Prostate gland (tissue), 2 donors: ENCODE measurements at places on chromosomes 16 and 17. TPM values are rescaled to one million over a fixed set of nuclear protein-coding genes. Genes with fewer than 3 reads are reported as not detected.

Gene C17orf100
- 3.5 TPM for total RNA-seq

DNA sequence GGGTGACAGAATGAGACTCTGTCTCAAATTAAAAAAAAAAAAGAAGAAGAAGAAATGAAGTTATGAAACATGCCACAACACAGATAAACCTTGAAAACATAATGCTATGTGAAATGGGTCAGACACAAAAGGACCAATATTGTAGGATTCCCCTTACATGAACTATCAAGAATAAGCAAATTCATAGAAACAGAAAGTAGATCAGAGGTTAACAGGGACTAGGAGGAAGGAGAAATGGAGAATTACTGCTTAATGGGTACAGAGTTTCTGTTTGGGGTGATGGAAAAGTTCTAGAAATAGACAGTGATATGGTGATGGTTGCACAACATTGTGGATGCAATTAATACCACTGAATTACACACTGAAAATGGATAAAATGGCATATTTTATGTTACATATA is 16.3 kb downstream of the RANBP10 start:
- no peak overlapping the region for H3K27ac ChIP-seq
- no peaks in the 10 kb centered on the region for H3K4me1 ChIP-seq
- no peak overlapping the region for H3K4me3 ChIP-seq

DNA sequence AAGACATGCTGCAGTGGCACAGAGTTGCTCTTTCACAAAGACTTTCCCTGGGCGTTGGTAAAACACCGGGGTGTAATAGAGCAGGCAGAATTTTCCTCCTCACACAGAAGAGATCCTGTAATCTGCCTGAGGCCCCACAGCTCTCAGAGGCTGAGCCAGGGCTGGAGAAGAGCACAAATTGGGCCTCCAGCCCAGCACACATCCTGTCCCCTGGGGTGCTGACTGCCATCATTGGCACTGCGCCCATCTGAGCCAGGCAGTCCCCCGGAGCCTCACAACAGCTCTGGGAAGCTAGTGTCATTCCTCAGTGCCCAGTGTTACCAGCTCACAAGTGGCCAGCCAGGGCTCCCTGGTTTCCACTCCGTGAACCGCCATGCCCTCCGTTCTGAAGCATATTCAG is 119.4 kb downstream of the SOCS1 start:
- H3K36me3 ChIP-seq, result peaks cover 2% of the 10 kb centered on the region
- no peak overlapping the region for H3K4me3 ChIP-seq
- no peaks in the 10 kb centered on the region for H3K27me3 ChIP-seq
- DNase-seq, result no peak
- no peaks in the 10 kb centered on the region for H3K4me1 ChIP-seq

- H3K27ac ChIP-seq, result peak overlapping the region; percentile 75
- H3K4me1 ChIP-seq, result peaks cover 7% of the 10 kb centered on the region
- H3K36me3 ChIP-seq, result no peaks in the 10 kb centered on the region
- no peak for DNase-seq
These were observed 24.8 kb upstream of the MPRIP start for GRCh38 chr17:17017343-17018014.

GRCh38 chr16:74606521-74607309 is at the start of gene GLG1:
Gene GLG1 (minus strand): TSS chr16:74607114. CDS start chr16:74607094, 20 bp downstream.
- H3K36me3 ChIP-seq, result no peaks in the 10 kb centered on the region
- H3K4me1 ChIP-seq, result peaks cover 5% of the 10 kb centered on the region
- peak; percentile 90 for DNase-seq
- peak within 1 kb of the TSS; percentile 88 for H3K4me3 ChIP-seq

DNA sequence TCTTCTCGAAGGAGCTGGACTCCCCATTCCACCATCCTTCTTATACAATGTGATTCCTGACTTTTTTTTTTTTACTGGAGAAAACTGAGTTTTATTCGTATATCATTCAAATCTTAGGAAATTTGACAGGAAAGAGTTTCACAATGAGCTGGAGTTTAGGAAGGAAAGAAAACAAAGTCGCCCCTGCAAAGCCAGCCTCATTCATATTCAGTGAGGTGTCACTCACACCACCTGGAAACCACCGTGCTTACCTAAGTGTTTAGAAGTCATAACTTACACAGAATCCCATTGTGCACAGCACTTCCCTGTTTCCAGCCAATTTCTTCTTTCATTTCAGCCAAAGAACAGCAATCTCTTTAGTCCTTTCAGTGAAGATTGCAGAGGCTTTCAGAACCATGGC is 90.3 kb upstream of the CHMP6 start:
- no peaks in the 10 kb centered on the region for H3K4me1 ChIP-seq
- no peaks in the 10 kb centered on the region for H3K27me3 ChIP-seq
- no peaks in the 10 kb centered on the region for H3K36me3 ChIP-seq
- H3K27ac ChIP-seq, result peak overlapping the region; percentile 15
- no peak overlapping the region for H3K4me3 ChIP-seq
- DNase-seq, result no peak

Gene PIGQ
- 85.8 TPM for total RNA-seq

GRCh38 chr17:69975808-69976207 is 99.2 kb upstream of the KCNJ16 start:
- H3K4me1 ChIP-seq, result no peaks in the 10 kb centered on the region
- no peaks in the 10 kb centered on the region for H3K36me3 ChIP-seq
- H3K27ac ChIP-seq, result no peak overlapping the region
- H3K4me3 ChIP-seq, result no peak overlapping the region

Gene TMEM238L
- 12.0 TPM for total RNA-seq

Gene CDH13
- total RNA-seq, result 23.0 TPM

- no peak overlapping the region for H3K4me3 ChIP-seq
- no peak for DNase-seq
- H3K27ac ChIP-seq, result no peak overlapping the region
- no peaks in the 10 kb centered on the region for H3K4me1 ChIP-seq
- H3K36me3 ChIP-seq, result no peaks in the 10 kb centered on the region
These were observed 452.6 kb upstream of the CDH11 start for GRCh38 chr16:65574326-65574966.

- peak overlapping the region; percentile 53 for H3K27ac ChIP-seq
- no peaks in the 10 kb centered on the region for H3K27me3 ChIP-seq
- no peaks in the 10 kb centered on the region for H3K36me3 ChIP-seq
These were observed 22.3 kb upstream of the SMPD3 start for GRCh38 chr16:68470461-68471150.

DNA sequence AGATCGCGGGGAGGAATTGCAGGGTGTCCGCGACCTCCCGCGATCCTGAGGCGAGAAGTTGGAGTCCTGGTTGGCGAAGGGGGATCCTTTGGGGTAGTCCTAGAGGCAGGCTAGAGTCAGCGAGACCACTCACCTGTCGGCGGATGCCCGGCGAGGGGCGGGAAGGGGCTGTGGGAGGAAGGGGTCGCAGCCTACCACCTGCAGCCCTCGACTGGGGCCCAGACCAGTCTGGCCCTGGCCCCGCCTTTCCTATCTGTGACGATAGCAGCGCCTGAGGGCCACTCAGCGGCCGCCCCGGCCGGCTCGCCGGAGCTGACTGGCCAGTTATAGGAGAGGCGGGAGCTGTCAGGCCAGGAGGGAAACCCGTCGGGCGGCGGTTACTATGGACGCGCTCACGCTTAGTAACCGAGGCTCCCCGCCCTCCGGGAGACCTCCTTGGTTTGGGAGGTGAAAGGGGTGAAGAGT is at the start of gene TEKT3:
TSS of gene TEKT3 (minus strand) at position 213 of the 465 bp plus-strand sequence. CDS start 10,012 bp downstream, outside the sequence.
- H3K27me3 ChIP-seq, result no peaks in the 10 kb centered on the region
- H3K27ac ChIP-seq, result no peak within 1 kb of the TSS
- H3K4me1 ChIP-seq, result no peaks in the 10 kb centered on the region
- peak within 1 kb of the TSS; percentile 17 for H3K4me3 ChIP-seq

Gene CCL7
- total RNA-seq, result not detected

- DNase-seq, result no peak
- no peak overlapping the region for H3K4me3 ChIP-seq
- no peaks in the 10 kb centered on the region for H3K27me3 ChIP-seq
- no peaks in the 10 kb centered on the region for H3K36me3 ChIP-seq
- no peak overlapping the region for H3K27ac ChIP-seq
These were observed 81.7 kb downstream of the GOSR1 start for GRCh38 chr17:30558686-30559545.

GRCh38 chr17:72618001-72618509 is 474.4 kb downstream of the SLC39A11 start:
- no peaks in the 10 kb centered on the region for H3K36me3 ChIP-seq
- no peak overlapping the region for H3K27ac ChIP-seq
- DNase-seq, result peak; percentile 72
- H3K4me1 ChIP-seq, result no peaks in the 10 kb centered on the region
- no peak overlapping the region for H3K4me3 ChIP-seq

DNA sequence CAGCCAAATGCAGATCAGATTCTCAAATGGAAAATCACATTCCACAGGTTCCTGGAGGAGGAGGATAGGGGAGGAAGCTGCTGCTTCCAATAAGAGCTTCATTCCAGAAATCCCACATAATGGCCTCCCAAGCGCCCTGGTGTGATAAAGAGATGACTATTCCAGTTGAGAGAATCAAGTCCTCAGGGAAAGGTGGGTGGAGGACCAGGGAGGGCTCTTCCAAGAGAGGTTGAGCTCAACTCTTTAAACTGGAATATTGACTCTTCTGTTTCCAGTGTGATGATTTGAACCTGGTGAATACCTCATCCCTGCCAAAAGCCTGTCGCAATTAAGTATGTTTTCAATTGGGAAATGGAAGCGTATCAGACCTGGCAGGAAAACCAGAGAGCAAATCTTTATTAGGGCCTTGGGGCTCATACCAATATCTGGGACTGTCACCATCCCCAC is 81.4 kb upstream of the DYNLRB2 start:
- no peaks in the 10 kb centered on the region for H3K4me1 ChIP-seq
- no peaks in the 10 kb centered on the region for H3K27me3 ChIP-seq
- no peaks in the 10 kb centered on the region for H3K36me3 ChIP-seq
- H3K4me3 ChIP-seq, result no peak overlapping the region

- no peaks in the 10 kb centered on the region for H3K27me3 ChIP-seq
- H3K4me1 ChIP-seq, result no peaks in the 10 kb centered on the region
- no peaks in the 10 kb centered on the region for H3K36me3 ChIP-seq
- H3K27ac ChIP-seq, result no peak overlapping the region
- no peak overlapping the region for H3K4me3 ChIP-seq
- DNase-seq, result no peak
These were observed 619.9 kb upstream of the SOX9 start for GRCh38 chr17:71500761-71501555.

GRCh38 chr17:33517746-33518145 is 224.7 kb upstream of the ASIC2 start:
- no peak overlapping the region for H3K4me3 ChIP-seq
- no peaks in the 10 kb centered on the region for H3K36me3 ChIP-seq
- no peak overlapping the region for H3K27ac ChIP-seq
- no peaks in the 10 kb centered on the region for H3K27me3 ChIP-seq
- DNase-seq, result no peak

DNA sequence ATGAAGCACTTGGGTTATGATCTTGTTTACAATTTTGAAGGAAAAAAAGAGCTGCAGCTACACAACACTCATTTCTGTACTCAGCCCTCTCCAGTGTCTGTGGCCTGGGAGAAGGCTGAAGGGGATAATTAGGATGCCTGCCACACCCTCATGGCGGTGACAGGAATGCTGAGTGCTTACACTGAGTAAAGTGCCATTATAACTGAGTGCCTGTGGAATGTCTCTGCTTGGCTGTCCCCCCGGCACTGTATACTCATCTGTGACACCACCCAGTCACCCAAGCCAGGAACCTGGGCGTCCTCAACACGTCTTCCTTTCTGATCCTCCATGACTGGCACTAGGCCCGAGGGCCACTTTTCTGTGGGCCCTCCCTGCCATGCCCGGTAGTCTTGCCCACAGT is 3.5 kb upstream of the MRPL38 start:
- no peaks in the 10 kb centered on the region for H3K36me3 ChIP-seq
- no peaks in the 10 kb centered on the region for H3K27me3 ChIP-seq
- H3K4me1 ChIP-seq, result peaks cover 17% of the 10 kb centered on the region
- no peak for DNase-seq
- no peak overlapping the region for H3K27ac ChIP-seq
- H3K4me3 ChIP-seq, result no peak overlapping the region

Gene KRTAP4-9
- total RNA-seq, result not detected

DNA sequence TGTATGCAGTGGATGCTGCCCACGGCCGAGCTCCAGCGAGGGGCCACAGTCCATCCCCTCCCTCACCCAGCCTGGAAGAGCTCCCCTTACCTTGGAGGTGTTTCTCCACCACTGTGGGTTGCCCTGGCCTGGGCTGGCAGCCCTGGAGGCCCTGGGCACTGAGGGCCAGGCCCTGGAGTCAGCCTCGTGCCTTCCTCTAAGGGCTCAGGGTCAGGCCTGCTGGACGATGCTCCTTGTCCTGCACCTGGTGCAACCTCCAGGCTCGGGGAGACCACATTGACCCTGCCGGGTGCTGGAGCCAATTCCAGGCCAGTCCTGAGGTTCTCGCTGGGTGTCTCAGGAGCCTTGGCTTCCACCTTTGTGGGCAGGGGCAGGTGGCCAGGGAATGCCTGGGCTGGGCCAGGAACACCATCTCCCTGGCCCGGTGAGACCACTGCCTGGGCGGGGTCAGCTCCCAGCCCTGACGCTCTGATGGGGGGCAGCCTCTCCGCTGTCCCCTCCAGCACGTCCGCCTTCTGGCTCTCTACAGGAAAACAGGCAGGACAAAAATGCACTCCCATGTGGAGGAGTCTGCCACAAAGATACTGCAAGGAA is 10.4 kb downstream of the MYLK3 start:
- no peaks in the 10 kb centered on the region for H3K27me3 ChIP-seq
- no peaks in the 10 kb centered on the region for H3K4me1 ChIP-seq
- no peak for DNase-seq
- H3K4me3 ChIP-seq, result no peak overlapping the region

- no peak overlapping the region for H3K27ac ChIP-seq
- no peaks in the 10 kb centered on the region for H3K4me1 ChIP-seq
- H3K36me3 ChIP-seq, result no peaks in the 10 kb centered on the region
- H3K4me3 ChIP-seq, result no peak overlapping the region
- H3K27me3 ChIP-seq, result peaks cover 6% of the 10 kb centered on the region
These were observed 1.1 kb downstream of the SLFN13 start for GRCh38 chr17:35447499-35447898.

GRCh38 chr16:21233521-21234150 is at the start of gene ANKS4B:
Gene ANKS4B (plus strand): TSS chr16:21233699. CDS start chr16:21233738, 39 bp downstream.
- no peak for DNase-seq
- H3K4me1 ChIP-seq, result no peaks in the 10 kb centered on the region
- no peak within 1 kb of the TSS for H3K27ac ChIP-seq

- no peak overlapping the region for H3K27ac ChIP-seq
- H3K36me3 ChIP-seq, result no peaks in the 10 kb centered on the region
- H3K4me3 ChIP-seq, result no peak overlapping the region
- DNase-seq, result no peak
These were observed 21.4 kb downstream of the MARVELD3 start for GRCh38 chr16:71647391-71647790.

Gene RAB37
- total RNA-seq, result 1.6 TPM

GRCh38 chr16:50611332-50611934 is 63.2 kb downstream of the NKD1 start:
- H3K27ac ChIP-seq, result peak overlapping the region; percentile 15
- no peaks in the 10 kb centered on the region for H3K27me3 ChIP-seq
- peaks cover 4% of the 10 kb centered on the region for H3K4me1 ChIP-seq
- DNase-seq, result no peak
